ENCODE measurements at places on chromosomes 12 and 14.

DNA sequence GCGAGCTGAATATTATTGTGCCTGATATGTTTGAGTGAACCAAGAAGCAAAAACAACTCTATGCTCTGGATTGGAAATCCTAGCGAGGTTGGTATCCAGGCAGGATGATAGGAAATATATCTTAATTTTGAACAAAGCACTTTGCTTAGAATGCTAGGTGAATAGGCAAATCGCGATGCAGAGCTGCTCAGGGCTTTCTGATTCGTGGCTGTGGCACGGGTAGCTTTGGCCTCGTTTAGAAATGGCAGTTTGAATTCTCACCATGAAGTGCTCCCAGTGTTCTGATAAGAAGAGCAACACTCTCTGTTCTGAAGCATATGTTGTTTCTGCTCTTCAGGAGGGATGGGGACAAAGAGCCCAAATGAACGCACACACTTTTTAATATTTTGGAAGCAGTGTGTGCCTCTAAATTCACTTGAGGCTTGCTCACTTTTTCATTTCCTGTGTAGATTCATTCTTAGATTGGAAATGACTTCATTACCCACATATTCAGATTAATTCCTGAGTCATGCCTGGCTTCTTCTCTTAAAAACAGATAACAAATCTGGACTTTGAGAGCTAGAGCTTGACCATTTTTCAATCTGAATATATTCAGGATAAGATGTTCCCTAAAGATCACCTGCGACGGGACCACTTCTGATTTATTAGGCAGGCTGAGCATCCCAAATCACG lies 200.9 kb downstream of the RPAP3 start:
- DNase-seq = no peak

DNA sequence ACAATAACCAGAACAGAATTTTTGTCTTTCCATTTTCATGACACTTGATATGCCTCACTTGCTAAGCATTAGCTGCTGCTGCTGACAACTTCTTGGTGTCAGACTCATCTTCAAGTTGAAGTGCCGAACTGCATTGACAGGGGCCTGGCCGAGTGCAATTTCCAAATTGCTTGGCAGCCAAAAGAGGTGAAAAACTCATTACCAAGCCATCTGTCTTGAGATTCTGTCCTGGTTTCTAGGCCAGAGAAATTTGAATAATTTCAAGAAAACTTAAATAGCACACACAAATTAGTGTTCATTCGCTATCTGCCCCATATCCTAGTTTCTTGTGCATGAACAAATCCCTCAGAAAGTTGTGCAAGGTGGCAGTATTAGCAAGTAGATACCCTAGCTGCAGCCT lies 165.3 kb upstream of the RASSF8 start:
- DNase-seq = no peak

DNA sequence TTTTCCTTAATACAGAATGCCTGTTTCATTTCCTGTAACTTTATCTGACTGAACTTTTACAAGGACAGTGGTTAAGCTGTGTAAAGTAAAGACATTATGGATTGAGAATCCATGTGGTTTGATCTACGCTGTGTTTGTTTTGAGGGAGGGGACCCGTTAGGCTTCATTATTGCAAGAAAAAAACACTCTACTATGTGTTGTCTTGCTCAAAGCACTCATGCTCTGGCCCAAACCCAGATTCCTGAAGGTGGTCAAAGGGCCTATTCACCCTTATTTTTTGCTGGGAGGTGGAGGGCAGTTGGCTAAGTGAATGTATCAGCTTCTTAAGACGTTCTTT lies 11.9 kb downstream of the RNF10 start:
- no peak for DNase-seq

- DNase-seq = no peak
These were observed 1785.1 kb upstream of the FLRT2 start for GRCh38 chr14:83744891-83745290.

DNA sequence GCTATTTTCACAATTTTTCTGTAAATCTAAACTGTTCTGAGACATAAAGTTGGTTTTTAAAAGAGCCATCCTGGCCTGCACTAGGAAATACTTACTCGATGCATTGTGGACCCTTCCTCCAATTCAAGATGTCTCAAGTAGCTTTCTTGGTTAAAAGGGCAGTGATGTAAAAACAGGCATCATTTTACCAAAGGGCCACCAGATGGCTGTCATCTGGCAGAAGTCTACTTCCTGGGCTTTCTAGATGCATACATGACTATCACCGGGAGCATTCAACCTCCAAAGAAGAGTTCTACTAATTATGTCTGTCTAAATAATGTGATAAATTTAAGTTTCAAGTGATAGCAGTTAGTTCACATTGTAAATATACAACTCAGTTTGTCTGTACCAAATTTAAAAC lies 96.8 kb upstream of the FRMD6 start:
- no peak for DNase-seq

DNA sequence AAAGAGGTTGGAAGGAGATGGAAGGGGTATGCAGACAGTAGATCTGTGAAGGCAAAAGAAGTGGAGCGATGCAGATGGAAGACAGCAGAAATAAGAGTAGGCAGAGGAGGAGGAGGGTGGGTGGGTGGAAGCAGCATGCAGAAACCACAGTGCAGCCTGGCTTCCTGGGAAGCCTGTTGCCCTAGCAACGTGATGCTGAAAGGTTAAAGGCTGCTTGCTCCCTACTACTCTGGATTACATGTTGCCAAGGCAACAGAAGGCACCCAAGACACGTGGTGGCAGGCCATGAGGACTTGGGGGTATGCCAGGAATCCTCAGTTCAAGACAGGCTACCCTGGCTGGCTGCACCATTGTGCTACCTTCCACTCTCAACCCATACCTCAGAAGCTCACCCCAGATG lies 129.6 kb downstream of the GRIN2B start:
- DNase-seq = no peak

DNA sequence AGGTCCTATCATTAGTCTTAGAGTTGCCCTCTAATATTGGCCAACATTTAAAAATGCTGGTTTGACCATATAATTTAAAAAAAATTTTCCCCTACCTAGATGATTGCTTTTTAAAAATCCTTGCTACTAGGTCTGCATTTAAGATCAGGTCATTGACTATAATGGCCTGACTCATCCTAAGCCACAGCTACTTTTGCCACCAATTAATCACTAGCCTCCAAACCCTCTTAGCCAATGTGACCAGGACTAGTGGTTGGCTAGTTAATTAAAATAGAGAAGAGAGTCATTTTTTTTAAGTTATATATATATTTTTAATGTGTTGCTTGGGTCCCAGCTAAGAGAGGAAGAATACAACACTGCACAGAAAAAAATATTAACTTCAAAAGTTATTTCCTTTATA lies 57.5 kb downstream of the SOS2 start:
- no peak for DNase-seq

DNA sequence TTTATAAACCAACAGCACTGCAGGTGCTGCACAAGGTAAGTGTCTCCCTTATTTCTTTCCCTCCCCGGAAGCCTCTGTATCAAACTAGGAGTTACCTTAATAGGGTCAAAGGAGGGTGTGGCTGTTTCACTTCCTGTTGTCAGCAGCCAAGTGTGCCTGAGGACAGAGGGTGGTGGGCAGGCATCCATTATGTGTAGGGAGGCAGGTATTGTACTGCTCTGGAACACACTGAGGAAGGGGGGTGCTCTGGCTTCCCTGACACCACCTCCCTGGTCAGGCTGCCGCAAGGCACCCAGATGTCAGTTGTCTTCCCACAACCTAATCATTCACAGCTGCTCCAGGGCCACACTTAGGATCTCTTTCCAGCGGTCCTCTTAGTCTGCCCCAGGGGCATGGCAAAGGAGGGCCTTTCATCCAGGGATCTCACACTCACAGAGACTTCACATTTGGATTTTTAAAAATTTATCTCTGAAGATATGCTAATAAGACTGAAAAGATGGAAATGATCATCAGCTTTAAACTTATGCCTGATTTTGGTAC lies 132.0 kb upstream of the ARHGAP5 start:
- no peak for DNase-seq

DNA sequence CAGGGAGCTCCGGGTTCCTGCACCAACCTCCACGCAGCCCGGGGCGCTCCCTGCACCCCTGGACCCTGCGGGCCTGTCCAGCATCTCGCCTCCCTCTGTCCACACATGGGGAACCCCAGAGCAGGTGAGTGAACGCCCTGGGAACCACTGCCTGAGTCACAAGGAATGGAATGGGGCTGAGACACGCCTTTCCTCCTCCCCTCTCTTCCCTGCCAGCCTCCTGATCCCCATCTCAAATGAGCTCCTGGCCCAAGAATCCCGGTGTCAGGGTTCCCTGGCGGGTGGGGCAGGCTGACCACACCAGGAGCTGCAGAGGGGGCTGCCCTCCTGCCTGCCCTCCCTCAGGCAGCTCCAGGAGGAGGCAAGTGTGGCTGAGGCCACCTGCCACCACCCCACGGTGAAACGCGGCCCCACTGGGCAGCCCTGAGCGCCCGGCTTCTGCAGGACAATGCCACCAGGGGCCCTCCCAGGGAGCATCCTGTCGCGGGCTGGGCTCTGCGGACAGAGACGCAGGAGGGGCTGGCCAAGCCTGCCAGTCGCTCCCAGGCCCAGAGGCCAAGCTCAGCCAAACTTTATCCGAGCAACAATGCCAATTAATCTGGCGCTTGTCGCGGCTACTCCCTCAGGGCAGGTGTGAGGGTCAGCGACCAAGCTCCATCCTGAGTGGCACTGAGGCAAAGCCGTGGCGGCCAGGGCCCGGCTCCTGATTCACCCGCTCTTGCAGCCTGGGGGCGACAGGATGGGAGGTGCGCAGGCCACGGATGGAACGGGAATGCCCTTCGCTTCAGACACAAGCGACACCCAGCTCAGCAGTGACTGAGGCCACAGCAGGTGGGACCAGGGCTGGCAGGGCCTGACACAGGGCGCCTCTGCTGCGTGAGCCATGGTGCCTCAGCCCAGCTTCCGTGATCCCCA lies 44.3 kb downstream of the GALNT9 start:
- DNase-seq = no peak

- no peak for DNase-seq
These were observed 30.4 kb downstream of the RTL1 start for GRCh38 chr14:100873096-100873482.

DNA sequence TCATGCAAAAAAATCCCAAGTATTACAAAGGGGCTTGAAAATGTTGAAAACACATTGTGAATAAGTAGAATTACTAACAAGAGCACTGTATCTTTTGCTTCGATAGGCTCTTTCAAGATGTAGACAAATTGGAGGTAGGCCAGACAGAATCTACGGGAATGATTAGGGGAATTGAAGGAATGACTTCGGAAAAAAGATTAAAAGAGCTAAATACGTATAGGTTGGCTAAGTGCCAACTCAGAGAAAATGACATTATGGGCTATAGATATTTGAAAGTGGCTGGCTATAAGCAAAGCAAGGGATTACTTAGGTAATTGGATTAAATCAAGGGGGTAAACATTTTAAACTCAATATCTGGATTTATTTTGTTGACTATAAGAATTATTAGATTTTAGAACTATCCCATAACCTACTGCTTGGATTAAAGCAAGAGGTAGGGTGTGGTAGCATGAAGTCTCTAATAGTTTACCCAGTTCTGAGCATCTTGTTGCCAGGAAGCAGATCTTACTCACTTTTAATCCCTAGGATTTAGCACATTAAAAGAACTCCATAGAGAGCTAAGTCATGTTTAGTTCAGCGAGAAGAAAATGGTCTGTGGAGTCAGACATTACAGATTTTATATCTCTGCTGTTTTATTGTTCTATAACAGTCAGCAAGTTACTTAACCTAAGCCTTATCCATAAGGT lies 489.8 kb downstream of the DIO2 start:
- no peak for DNase-seq

DNA sequence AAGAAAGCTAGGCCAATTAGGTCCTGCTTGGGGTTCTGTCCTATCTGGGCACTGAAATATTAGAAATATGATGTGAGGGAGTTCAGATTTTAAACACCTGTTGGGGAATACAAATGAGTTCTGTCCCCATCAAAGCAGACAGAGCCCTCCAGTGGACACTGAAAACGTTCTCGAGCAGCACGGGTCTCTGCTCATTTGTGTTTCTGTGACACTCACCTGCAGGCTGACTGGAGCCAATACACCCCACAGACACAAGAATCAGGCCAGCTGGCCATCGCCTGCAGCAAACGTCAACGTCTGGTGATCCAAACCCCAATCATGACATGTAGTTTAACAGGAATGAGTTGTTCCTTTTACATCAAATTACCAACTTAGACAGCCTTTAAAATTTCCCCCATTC lies 493.4 kb upstream of the TMEM132C start:
- no peak for DNase-seq

DNA sequence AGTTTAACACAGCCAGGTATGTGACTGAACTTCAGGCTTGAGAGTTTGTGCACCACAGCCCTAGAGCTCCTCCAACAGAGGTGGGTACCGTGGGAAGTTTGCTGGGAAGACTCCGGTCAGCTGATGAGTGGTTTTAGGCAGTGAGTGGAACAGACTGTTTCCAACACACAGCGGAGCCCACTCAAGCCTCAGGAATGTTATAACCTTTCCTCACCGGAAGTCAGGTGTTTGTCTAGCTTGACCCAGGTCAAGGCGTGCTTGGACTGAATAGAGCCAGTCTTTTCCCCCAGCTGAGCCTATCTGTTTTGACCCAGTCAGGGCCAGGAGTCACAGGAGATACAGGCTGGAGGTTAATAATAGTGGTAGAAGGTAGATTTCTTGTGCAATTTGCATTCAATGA lies 138.4 kb upstream of the PARP11 start:
- no peak for DNase-seq

DNA sequence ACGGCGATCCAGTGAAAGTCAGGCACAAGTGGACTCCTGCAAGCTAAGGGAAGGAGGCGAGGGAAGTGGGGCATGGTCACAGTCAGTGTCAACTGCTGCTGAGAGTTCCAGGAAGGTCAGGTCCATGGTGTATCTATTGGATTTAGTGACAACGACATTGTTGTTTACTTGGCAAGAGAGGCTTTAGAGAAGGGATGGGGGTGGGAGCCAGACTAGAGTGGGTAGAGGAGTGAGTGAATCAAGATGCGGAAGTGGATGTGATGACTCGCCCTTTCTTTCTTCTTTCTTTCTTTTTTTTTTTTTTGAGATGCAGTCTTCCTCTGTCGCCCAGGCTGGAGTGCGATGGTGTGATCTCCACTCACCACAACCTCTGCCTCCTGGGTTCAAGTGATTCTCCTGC lies 12.5 kb downstream of the P2RX7 start:
- no peak for DNase-seq

- DNase-seq = peak; percentile 18
These were observed 1.4 kb downstream of the NFKBIA start for GRCh38 chr14:35403114-35403602.

GRCh38 chr12:109432842-109433304 lies 44.2 kb downstream of the KCTD10 start:
- DNase-seq = peak; percentile 32

DNA sequence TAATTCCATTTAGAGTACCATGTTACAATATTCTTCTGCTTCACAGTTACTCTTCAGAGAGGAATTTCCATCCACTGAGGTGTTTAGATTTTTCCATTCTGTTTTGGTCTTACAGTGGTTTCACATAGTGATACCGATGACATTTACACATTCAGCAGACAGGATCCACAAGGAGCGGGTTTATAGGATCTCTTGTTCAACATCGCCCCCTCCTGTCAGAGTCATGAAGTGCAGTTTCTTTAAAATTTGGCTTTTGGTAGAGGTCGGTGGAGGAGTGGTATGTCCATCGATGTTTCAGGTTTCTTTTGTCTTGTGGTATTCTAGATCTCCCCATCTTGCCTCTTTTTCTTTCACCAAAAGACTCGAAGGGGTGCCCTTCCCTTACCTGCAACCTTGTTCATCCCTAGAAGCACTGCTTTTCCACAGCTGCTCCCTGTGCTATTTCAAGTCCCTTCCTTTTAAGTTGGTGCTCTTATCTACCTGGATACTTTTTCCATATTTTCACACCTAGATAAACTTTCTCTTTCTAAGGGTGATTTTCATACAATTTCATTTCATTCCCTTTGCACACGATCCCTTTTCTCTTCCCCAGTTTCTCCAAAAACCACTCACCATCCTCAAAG lies 181.3 kb downstream of the ITPR2 start:
- DNase-seq = peak; percentile 81

GRCh38 chr12:77314378-77315052 lies 249.1 kb upstream of the E2F7 start:
- no peak for DNase-seq

All from midbrain (tissue), 1 donor.